ENCODE measurements at places on chromosomes 3 and 15.

DNA sequence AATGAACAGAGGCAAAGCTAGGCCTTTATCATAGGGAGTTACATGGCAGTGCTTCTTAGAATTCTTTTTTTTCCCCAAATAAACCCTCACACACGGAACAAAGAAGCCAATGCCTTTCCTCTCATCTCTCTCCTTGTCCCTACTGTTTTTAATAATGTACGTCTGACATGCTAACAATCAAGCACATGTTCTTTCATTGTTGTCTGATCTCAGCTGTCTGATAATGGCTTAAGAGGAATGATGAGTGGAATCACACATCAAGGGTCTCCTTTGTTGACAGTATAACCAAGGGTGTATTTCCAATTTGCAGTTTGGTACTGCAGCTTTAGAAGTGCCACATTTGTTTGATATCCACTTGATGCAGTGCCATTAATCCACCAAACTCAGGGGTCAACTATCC is 34.8 kb upstream of the EPHA3 start:
- no peak for DNase-seq

DNA sequence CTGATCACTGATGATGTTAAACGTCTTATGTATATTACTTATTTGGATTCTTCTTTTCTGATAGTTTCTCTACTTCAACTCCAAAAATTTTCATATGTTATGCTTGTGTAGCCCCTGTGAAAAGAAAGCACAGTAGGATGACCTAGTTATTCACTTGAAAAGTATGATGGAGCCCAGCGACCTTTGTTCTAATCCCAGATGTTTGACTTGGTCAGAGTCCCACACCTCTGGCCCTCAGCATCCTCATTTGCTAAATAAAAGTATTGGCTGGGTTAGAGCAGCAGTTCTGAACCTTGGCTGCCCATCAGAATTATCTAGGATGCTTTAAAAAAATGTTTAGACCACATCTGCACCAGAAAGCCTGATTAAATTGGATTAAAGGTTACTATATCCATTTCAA is 173.7 kb downstream of the ATG7 start:
- DNase-seq = no peak

GRCh38 chr3:80526153-80526552 is 758.4 kb upstream of the ROBO1 start:
- no peak for DNase-seq

DNA sequence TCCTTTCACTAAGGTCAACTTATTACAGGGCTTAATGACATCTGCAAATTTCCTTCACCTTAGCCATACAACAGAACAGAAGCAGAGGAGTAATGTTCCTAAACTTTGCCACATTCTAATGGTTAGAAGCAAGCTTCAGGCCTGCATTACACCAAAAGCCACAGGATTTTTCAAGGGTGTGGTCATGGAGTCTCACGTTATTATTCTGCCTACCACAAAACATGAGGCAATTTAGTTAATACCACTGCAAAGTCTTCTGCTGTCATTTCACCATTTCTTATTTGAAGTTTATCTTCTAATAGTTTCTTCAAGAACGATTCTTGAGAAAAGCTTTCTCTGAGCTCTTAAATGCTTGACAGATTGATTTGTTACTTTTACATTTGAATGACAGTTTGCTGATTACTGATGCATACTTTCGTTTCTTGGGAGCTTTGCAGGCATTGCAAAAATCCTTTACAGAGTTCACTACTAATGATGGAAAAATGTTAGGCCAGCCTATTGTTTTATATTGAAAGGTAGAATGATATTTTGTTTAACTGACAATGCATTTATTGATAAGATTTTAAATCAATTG is 1257.1 kb downstream of the NSUN3 start:
- DNase-seq = no peak

GRCh38 chr3:168952551-168952950 is 711.0 kb downstream of the MECOM start:
- DNase-seq = no peak

DNA sequence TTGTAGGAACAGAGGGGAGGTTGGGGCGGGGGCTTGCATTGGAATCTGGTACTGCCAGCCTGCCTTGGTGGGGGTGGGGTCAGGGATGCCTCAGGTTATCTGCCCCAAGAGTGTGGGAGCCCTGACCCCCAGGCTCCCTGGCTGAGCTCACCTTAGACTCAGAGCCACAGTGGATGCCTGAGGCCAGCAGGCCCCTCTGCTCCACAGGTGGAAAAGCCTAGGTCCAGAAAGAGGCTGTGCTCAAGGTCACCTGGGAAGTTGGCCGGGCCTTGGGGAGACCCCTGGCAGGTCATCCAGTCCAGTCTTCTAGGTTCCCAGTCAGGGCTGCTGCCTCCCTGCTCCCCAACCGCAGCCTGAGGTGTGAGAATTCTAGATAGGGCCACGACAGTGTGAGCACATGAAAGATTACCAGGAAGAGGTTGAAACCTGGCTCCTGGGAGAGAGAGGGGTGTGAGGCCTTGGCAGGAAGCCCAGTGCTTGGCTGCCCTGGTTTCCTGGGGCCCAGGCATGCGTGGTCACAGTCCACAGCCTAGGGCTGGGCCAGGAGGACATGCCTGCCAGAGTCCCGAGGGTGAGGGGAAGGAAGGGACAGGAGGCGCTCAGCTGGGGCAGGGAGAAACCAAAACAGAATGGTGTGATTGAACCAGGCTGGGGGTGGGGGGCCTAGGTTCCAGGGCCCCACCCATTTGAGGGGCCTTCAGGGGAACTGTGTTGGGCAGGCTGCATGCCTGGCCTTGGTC is 4.9 kb downstream of the HDAC11 start:
- no peak for DNase-seq

- DNase-seq = no peak
Measured at GRCh38 chr3:193630005-193630404, 37.0 kb downstream of the OPA1 start.

DNA sequence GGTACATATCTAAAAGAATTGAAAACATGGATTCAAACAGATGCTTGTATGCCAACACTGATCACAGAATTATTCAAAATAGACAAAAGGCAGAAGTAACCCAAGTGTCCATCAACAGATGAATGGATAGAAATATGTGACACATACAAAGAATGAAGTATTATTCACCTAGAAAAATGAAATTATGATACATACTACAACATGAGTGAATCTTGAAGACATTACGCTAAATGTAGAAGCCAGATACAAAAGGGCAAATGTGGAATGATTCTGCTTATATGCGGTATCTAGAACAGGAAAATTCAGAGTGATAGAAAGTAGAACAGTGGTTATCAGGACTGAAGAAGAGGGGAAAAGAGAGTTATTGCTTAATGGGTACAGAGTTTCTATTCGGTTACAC is 26.2 kb upstream of the SLC12A8 start:
- no peak for DNase-seq

- DNase-seq = no peak
Measured at GRCh38 chr3:35992041-35992440, 352.7 kb downstream of the ARPP21 start.

DNA sequence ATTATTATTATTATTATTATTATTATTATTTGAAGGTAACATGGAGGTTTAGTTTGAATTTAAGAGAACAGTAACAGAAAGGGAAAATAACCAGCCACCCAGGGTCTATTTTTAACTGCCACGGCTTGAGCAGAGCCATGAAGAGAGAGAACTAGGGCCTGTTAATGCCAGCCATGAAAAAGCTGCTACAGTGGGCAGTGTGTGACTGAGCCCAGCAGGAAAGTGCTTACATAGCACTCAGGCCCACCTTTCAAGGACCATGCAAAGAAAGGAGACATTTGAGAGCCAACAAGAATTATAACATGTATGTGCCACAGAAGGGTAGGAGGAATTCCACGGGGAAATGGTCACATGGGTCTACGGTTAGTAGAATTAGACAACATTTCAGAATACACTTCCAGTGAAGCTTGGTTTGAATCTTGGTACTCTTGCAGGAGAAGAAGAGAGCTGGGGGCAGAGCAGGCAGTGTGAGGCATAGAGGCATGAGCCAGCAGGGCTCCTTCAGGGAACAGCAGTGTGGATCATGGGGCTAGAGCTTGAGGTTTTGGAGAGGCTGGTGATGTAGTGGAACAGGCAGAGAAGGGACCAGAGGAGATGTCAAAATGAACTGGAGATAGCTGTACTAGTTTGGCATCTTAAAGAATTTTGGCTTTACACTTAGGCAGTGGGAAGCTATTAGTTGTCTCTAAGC is 140.7 kb downstream of the CMSS1 start:
- DNase-seq = no peak
